Ureter (tissue), 1 donor: ENCODE measurements at places on chromosomes 16 and 17. TPM values are rescaled to one million over a fixed set of nuclear protein-coding genes. Genes with fewer than 3 reads are reported as not detected.
A peak's percentile ranks its signal among the peaks of the same experiment; 100 is the strongest.

- DNase-seq: no peak
Observed at GRCh38 chr16:50705436-50706110, 12.2 kb downstream of the NOD2 start.

DNA sequence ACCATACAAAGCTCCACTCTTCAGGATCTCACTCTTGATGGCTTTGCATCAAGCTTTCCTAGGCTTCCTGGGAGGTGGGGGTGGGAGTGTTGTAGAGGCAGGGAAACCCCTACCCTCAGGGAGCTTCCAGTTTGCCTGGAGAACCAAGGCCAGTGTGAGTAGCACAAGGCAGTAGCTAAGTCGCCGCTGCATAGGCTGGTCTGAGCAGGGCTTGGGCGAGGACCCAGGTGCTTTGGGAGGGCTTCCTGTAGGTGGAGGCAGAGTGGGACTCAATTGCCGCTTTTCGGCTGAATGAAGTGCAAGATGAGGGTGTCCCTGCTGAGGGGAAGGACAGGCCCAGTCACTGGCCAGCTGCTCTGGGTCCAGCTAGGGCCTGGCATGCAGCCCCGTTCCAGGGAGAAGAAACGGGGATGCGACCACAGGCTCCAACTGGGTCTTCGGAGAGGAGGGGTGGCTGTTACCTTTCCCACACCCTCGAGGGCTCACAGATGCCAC lies 3.9 kb downstream of the CD79B start:
- no peak for DNase-seq

DNA sequence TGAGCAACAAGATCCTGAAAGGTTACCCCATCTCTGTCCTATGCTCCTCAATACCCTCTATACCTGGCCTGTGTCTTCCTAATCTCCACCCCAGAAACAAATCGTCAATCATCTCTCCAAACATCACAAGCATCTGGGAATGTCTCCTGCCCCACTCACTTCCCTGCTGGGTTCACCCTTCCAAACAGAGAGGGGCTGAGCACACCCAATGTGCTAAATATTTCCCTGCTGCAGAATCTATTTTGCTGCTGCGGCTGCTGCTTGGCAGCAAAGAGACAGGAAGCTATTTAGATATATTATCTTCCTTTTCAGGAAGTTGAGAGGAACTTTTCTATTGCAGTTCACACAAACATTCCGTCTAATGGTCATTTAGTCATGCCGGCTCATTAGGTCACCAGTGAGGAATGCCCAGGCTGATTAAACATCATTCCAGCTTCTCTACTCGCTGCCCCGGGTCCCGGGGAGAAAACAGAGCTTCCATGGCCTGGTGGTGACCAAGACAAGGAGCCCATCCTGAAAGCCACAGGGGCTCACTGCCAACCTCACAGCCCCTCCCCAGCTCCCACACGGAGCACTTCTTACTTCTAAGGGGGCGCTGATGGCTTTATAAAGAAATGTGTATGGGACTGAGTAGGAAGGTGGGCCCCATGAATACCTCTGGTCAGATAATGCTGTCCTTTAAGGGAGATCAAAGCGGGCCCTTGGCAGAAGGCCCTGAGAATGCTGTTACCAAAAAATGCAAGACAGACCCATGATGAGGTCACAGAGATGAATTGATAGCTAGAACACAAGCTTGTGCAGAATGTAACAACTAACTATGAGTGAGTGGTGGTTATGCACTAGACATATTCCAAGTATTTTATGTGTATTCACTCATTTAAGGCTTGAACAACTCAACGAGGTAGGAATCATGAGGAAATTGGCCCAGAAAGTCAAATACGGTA lies 218.3 kb downstream of the SOX9 start:
- DNase-seq: peak; percentile 50

DNA sequence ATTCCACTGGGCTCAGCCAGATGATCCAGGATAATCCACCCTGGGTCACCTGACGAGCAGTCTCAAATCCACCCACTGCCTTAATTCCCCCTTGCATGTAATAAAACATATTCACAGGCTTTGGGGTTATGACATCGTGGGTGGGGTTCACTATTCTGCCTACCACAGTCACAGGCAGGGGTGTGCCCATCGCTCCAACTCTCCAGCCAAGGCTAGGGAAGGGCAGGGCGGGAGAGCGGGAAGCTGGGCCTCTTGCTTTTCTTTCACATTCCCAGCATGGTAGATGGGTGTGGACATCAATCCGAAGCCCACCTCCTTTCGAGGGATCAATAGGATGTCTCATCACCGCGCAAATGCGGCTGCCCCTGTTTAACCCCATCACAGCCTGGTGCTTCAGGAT lies 12.7 kb upstream of the CD300LD start:
- no peak for DNase-seq

DNA sequence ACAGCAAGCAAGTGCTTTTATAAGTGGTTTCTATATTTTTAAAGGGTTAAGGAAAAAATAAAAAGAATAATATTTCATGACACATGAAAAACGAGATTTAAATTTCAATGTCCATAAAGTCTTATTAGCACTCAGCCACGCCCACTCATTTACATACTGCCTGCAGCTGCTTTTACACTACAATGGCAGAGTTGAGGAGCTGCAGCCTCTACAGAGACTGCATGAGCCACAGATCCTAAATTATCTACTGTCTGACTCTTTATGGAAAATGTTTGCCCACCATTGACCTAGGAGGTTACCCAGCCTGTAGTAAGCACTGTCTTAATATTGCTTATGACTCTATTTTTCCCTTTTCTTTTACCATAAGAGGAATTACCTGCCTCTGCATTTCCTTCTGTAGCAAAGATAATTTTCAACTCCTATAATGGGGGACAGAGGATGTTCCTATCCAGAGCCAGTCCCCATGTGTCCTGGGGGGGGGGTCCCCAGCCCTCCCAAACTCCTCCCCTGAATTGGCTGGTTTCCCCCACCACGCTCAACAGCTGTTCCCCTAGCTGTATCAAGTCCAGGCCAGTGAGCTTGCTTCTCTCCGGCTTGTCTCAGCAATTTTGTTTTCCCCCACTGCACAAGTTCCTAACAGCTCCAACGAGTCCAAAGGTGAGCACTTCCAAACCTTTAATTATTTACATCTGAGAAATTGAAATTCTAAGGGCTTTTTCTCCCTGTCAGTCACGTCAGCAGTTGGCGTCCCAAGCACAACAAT lies 139.4 kb upstream of the ERCC4 start:
- no peak for DNase-seq

Gene CLEC18A
- 2.2 TPM for total RNA-seq

GRCh38 chr17:14355556-14355955 lies 54.7 kb downstream of the HS3ST3B1 start:
- peak; percentile 7 for DNase-seq

GRCh38 chr17:33220036-33220435 lies 73.1 kb downstream of the ASIC2 start:
- DNase-seq: no peak

Gene RBFOX1
- 4.0 TPM for total RNA-seq

GRCh38 chr17:67285360-67285759 lies 40.4 kb upstream of the HELZ start:
- no peak for DNase-seq

Gene TBC1D3C
- not detected for total RNA-seq

DNA sequence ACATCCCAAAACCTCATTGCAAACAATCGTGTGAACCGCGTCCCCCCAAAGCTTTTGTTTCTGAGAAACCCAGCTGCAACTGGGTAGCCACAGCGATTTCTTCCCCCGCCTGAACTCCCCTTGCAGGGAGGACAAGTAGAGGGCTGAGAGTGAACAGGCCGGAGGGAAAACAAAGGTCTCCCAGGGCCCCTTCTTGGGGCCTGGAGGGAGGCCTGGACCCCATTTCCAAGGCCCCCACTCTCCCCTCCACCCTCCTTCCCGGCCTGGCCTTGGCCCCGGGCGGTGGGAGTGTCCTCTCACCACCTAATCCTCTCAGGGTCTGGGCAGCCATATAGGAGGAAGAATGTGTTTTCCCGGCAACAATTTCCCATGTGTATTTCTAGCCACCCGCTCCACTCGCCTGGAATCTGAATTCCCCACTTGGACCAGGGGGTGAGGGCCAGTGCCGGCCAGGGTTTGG lies 2.6 kb downstream of the GLIS2 start:
- DNase-seq: peak; percentile 46

GRCh38 chr16:49780433-49780832 lies 75.5 kb downstream of the ZNF423 start:
- DNase-seq: no peak

Gene ELMO3
- total RNA-seq: 23.5 TPM

GRCh38 chr16:1014771-1015495 lies 33.4 kb downstream of the SOX8 start:
- DNase-seq: no peak

Gene OR3A2
- total RNA-seq: 2.7 TPM

- DNase-seq: no peak
Observed at GRCh38 chr17:11282586-11282985, 41.6 kb downstream of the SHISA6 start.

- no peak for DNase-seq
Observed at GRCh38 chr16:55703003-55704001, 47.5 kb downstream of the SLC6A2 start.

DNA sequence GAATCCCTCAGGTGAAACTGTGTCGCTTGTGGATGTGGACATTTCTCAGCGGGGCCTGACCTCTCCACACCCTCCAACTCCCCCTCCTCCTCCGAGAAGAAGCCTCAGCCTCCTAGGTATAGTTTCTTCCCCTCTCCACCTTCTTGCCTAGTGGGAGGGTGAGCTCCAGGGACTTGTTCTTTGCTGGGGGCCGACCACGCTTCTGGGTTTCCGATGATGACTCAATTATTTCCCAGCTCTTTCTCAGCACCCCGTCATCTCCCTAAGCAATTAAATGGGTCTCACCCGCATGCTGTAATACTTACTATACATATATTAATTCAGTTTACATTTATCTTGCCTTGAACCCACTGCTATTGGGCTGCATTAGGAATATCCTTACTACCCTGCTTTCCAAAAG lies 13.1 kb downstream of the SOCS7 start:
- no peak for DNase-seq

DNA sequence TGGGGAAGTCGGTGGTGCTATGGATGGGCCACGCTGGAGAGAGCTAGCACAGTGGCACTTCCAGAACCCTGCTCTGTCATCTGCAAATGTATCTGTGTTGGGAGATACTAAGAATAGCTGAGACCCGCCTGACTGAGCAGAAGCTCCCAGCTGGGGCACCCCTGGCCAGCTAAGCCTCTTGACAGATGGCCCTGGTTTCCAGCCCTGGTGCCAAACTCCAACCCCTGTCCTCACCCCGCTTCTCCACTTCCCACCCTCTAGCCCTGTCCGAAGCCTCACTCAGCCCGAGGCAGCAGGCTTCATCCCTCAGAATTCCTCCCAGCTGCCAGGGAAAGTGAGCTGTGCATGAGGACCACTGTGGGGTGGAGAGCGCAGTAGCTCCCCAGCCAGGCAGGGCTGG lies 124.4 kb downstream of the CCDC144A start:
- DNase-seq: no peak

Gene MMP15
- 15.4 TPM for total RNA-seq

Gene CORO7
- total RNA-seq: 43.8 TPM

DNA sequence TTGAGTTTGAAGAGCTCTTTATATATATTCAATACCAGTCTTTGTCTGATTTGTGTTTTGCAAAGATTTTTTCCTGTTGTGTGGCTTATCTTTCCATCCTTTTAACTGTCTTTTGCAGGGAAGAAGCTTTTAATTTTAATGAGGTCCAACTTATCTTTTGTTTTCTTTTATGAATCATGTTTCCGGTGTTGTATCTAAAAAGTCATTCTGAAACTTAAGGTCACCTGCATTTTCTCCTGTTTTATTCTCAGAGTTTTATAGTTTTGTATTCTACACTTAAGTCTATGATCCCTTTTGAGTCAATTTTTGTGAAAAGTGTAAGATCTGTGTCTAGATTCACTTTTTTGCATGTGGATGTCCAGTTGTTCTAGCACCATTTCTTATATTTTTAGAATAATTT lies 24.6 kb upstream of the COX10 start:
- no peak for DNase-seq

DNA sequence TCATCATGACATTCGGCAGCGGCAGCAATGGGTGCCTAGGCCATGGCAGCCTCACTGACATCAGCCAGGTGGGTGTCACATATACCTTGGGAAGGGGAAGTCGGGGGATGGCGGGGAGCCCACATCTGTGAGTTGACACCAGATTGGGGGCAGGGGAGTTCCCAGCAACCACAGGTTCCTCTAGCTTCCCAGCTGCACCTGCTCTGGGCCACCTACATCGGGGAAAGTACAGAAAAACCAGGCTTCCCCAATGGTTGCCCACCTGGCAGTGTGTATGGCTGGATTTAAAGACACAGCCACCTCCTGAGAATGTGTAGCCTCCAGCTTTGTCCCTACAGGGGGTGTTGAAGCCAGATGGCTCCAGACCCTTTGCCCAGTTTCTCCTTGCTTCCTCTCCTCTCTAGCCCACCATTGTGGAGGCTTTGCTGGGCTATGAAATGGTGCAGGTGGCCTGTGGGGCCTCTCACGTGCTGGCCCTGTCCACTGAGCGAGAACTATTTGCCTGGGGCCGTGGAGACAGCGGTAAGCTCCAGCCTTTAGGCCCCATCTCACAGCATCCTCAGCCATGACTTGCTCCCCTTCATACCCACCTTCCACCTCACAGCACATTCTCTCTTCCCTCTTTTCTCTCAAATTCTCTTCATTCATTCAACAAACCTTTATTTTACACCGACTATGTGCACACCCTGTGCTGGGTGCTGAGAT lies 5.0 kb upstream of the TRAF4 start:
- no peak for DNase-seq
